ENCODE measurements at places on chromosomes 1 and 21.

GRCh38 chr21:19124691-19125090 is 721.1 kb upstream of the TMPRSS15 start:
- DNase-seq, result no peak
- H3K36me3 ChIP-seq, result no peaks in the 10 kb centered on the region
- H3K4me1 ChIP-seq, result no peaks in the 10 kb centered on the region
- H3K4me3 ChIP-seq, result no peak overlapping the region
- H3K27ac ChIP-seq, result no peak overlapping the region

DNA sequence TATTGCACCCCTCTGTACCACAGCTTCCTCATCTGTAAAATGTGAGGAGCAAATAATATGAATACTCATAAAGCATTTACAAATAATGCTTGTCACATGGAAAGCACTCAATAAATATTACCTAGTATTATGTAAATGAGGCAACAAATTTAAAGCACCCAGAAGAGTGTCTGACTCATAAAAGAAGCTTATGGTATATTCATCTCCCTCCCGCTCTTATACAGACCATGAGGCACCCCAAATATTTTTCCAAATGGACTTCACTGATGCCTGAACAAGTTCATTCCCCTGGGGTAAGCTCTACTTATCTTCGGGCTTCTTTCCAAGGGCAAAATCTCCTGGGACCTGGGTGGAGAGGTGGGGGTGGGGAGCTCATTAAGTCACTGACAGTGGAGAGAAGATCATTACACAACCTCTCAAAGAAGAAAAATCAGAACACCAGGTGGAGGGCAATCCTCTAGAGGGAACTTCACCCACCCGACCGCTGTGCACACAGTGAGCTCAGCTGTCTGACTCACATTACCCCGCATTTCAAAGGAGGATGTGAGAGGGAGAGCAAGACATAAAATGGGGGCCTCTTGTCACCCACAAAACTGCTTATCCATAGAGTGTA is 166.2 kb downstream of the ASTN1 start:
- H3K27me3 ChIP-seq, result no peaks in the 10 kb centered on the region
- no peak for DNase-seq
- H3K27ac ChIP-seq, result no peak overlapping the region
- no peaks in the 10 kb centered on the region for H3K36me3 ChIP-seq
- H3K4me3 ChIP-seq, result no peak overlapping the region

DNA sequence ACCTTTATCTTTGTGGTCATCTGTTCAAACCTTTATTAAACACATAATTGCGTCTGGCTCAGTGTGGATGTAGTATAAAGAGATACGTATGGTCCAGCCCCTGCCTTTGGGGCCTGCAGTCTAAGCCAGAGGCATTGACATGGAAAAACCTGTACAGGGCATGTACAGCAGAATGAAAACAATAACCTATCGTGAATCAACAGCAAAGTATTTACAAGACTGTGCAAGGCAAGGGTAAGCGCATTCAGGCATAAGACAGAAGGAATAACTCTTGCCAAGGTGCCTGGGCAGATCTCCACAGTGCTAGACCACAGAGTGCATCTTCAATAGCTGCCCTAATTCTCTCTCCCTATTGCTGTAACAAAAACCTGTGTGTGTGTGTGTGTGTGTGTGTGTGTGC is 35.5 kb downstream of the KIRREL1 start:
- 0 out of 2 replicates have a peak overlapping the region, but pooled peaks have one; percentile 3 for H3K27ac ChIP-seq
- peaks cover 16% of the 10 kb centered on the region for H3K36me3 ChIP-seq
- H3K27me3 ChIP-seq, result no peaks in the 10 kb centered on the region
- H3K4me1 ChIP-seq, result peaks cover 47% of the 10 kb centered on the region

DNA sequence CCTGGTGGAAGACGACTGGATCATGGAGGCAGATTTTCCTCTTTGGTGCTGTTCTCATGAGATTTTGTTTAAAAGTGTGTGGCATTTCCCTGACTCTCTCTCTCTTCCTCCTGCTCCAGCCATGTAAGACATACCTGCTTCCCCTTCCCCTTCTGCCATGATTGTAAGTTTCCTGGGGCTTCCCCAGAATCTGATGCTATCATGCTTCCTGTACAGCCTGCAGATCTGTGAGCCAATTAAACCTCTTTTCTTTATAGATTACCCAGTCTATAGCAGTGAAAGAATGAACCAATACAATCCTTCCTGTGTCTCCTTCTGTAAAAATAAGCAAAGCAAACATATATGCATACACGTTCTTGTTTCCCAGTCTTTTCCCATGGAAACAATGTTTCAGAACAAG is 273.2 kb downstream of the DYRK1A start:
- peaks cover 19% of the 10 kb centered on the region for H3K4me1 ChIP-seq
- H3K27me3 ChIP-seq, result no peaks in the 10 kb centered on the region
- no peak for DNase-seq
- no peak overlapping the region for H3K27ac ChIP-seq
- no peaks in the 10 kb centered on the region for H3K36me3 ChIP-seq

DNA sequence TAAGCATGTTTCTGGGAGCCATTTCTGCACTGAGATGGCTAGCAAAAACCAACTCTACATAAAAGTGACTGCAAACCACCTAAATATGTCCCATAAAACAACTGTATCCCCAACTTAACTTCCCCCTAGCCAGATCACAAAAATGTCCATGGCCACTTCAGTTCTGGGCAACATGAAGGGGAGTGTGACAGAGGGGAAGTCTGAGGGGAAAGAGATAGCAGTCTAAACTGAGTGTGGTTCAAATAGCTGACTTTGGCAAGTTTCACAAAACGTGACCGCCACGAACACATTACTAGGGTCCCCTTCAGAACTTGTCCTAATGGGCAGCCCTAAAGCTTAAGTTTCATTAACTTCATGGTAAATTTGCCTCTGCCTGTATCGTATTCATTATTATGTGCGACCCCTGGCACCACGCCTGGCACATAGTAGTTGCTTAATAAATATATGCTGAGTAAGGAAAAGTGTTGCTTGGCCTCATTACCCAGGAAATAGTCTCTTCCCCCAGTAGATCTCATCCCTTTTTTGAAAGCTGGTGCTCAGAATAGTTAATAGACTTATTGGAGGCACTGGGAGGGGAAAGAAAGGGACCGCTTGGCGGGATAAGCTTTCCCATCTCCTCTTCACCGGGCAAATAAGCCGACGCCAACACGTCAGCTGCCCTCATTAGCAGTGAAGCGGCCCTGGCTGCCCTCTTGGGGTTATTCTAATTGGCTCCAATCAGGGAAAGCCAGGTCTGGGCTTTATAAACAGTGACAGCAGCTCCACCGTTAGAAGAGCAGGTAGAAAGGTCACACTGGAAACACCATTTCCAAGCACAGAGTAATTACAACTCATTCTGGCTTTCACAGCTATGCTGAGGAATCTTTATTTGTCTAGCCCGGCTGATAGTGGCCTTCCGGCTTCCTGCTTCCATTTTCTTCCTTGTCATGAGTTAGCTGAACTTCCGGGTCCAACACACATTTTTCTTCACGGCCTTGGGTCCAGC is 122.1 kb downstream of the LRIG2 start:
- H3K27me3 ChIP-seq, result no peaks in the 10 kb centered on the region
- H3K4me3 ChIP-seq, result no peak overlapping the region
- DNase-seq, result no peak
- no peaks in the 10 kb centered on the region for H3K4me1 ChIP-seq
- no peaks in the 10 kb centered on the region for H3K36me3 ChIP-seq

- H3K4me3 ChIP-seq, result no peak overlapping the region
- H3K27me3 ChIP-seq, result no peaks in the 10 kb centered on the region
- H3K36me3 ChIP-seq, result peaks cover 36% of the 10 kb centered on the region
- H3K4me1 ChIP-seq, result peaks cover 22% of the 10 kb centered on the region
- peak overlapping the region; percentile 70 for H3K27ac ChIP-seq
These were observed 31.0 kb downstream of the TRIT1 start for GRCh38 chr1:39852214-39852791.

DNA sequence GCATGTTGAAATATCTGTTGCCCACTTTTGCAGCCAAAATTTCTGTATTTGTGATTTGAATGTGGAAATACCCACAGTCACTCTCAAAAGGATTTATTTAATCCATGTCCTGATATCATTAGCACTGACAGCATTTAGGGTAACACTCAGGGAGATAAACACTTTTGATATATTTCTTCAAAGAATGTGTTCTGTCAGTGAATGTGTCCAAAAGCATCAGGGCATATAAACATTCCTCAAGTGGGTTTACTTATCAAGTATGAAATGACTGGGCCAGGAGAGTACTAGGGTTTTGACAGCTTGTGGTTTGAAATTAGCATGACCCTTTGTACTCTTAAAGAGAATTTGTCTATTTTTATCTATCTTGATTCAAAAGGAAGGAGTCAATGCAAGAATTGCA is 1302.1 kb upstream of the ADGRL2 start:
- no peak overlapping the region for H3K4me3 ChIP-seq
- DNase-seq, result no peak
- H3K36me3 ChIP-seq, result no peaks in the 10 kb centered on the region
- no peaks in the 10 kb centered on the region for H3K27me3 ChIP-seq

- no peak overlapping the region for H3K4me3 ChIP-seq
- H3K36me3 ChIP-seq, result no peaks in the 10 kb centered on the region
- DNase-seq, result no peak
- no peak overlapping the region for H3K27ac ChIP-seq
- H3K4me1 ChIP-seq, result no peaks in the 10 kb centered on the region
- peaks cover 47% of the 10 kb centered on the region for H3K27me3 ChIP-seq
These were observed 107.1 kb upstream of the OLIG2 start for GRCh38 chr21:32918478-32919120.

GRCh38 chr1:89989799-89990198 is 5.1 kb upstream of the ZNF326 start:
- DNase-seq, result peak; percentile 33
- no peaks in the 10 kb centered on the region for H3K27me3 ChIP-seq
- no peak overlapping the region for H3K4me3 ChIP-seq

- no peak for DNase-seq
- no peak overlapping the region for H3K27ac ChIP-seq
- no peak overlapping the region for H3K4me3 ChIP-seq
- no peaks in the 10 kb centered on the region for H3K27me3 ChIP-seq
- H3K4me1 ChIP-seq, result no peaks in the 10 kb centered on the region
- H3K36me3 ChIP-seq, result no peaks in the 10 kb centered on the region
These were observed 161.8 kb downstream of the DSCAM start for GRCh38 chr21:40685141-40685540.

DNA sequence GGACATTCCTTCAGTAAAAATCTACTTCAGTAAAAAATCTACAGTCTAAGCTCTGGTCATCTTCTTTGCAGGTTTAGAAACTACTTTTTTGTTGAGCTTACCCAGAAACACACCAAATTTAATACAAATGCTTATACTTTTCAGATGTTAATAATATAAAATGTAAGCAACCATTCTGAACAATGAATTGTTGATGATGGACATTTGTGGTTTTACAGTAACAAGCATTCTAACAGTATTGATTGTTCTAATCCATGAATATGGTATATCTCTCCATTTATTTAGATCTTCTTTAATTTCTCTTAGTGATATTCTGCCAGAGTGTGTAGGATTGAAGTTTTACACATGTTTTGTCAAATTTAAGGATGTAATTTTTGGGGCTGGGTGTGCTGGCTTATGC is 27.0 kb upstream of the SRSF10 start:
- no peak overlapping the region for H3K27ac ChIP-seq
- H3K4me1 ChIP-seq, result peaks cover 29% of the 10 kb centered on the region
- no peaks in the 10 kb centered on the region for H3K36me3 ChIP-seq
- H3K27me3 ChIP-seq, result no peaks in the 10 kb centered on the region

GRCh38 chr1:92536211-92536979 is 49.7 kb upstream of the GFI1 start:
- no peaks in the 10 kb centered on the region for H3K36me3 ChIP-seq
- no peaks in the 10 kb centered on the region for H3K27me3 ChIP-seq
- DNase-seq, result no peak

- no peaks in the 10 kb centered on the region for H3K27me3 ChIP-seq
- no peak overlapping the region for H3K4me3 ChIP-seq
- no peaks in the 10 kb centered on the region for H3K36me3 ChIP-seq
- no peak overlapping the region for H3K27ac ChIP-seq
- peak; percentile 14 for DNase-seq
- no peaks in the 10 kb centered on the region for H3K4me1 ChIP-seq
These were observed 97.9 kb downstream of the TRIM11 start for GRCh38 chr1:228308628-228309325.

DNA sequence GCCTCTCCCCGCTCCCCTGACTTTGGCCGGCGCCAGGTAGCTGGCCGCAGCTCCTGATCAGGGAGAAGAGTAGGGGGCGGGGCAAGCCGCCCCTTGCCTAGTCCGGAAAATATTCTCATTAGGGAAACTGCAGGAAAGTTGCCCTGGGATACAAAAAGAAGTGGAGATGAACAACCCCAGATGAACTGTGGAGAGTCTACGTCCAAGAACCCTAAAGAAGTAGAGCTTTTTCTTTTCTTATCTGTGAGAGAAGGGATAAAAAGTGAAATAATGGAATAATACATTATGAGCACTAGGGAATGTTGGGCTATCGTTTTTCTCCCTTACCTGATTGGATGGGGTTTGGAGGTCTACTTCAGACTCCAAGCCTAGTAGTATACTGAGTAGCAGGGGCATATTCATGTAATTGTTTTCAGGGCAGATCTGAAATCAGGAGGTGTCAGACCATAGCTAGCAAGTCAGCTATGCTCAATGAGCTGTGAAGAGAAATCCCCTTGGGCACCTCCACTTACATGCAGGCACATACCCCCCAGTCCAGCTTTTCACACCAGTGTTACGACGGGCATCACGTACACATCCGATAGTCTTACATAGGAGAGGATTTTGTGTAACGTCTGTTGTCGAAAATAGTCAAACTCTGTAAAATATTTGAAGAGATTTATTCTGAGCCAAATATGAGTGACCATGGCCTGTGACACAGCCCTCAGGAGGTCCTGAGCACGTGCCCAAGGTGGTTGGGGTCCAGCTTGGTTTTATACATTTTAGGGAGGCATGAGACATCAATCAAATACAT is 1.7 kb upstream of the DUSP10 start:
- peak overlapping the region; percentile 85 for H3K27ac ChIP-seq
- no peaks in the 10 kb centered on the region for H3K27me3 ChIP-seq
- peak overlapping the region; percentile 89 for H3K4me3 ChIP-seq
- no peak for DNase-seq
- H3K4me1 ChIP-seq, result peaks cover 15% of the 10 kb centered on the region
- no peaks in the 10 kb centered on the region for H3K36me3 ChIP-seq

GRCh38 chr1:105641407-105641806 is 1415.1 kb upstream of the PRMT6 start:
- H3K4me3 ChIP-seq, result no peak overlapping the region
- no peak overlapping the region for H3K27ac ChIP-seq
- H3K27me3 ChIP-seq, result no peaks in the 10 kb centered on the region
- H3K36me3 ChIP-seq, result no peaks in the 10 kb centered on the region
- no peaks in the 10 kb centered on the region for H3K4me1 ChIP-seq
- peak; percentile 18 for DNase-seq

GRCh38 chr1:7503691-7504437 is 267.2 kb upstream of the VAMP3 start:
- no peaks in the 10 kb centered on the region for H3K36me3 ChIP-seq
- no peak for DNase-seq
- H3K4me3 ChIP-seq, result no peak overlapping the region
- peaks cover 8% of the 10 kb centered on the region for H3K27me3 ChIP-seq

Measured in PC-3 (cell line).